ENCODE measurements at places on chromosomes 12 and 14.

DNA sequence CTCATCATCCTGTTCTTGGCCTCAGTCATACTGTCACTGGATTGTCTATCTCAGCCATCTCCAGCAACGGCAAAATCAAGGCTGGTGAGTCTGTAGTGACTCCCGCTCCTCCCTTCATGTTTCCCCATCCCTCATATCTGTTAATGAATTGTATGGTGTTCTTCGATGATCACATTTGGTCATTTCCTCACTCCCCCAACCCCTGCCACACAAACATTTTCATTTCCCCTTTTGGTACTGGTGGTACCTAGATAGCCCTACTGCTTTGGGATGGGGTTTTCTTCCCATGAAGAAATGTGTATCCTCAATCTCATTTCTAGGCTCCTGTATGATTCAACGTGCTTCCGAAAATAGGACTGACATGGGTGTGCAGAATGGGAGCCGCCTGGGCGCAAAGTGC, 2.7 kb upstream of the KLHL33 start:
- no peak for DNase-seq

DNA sequence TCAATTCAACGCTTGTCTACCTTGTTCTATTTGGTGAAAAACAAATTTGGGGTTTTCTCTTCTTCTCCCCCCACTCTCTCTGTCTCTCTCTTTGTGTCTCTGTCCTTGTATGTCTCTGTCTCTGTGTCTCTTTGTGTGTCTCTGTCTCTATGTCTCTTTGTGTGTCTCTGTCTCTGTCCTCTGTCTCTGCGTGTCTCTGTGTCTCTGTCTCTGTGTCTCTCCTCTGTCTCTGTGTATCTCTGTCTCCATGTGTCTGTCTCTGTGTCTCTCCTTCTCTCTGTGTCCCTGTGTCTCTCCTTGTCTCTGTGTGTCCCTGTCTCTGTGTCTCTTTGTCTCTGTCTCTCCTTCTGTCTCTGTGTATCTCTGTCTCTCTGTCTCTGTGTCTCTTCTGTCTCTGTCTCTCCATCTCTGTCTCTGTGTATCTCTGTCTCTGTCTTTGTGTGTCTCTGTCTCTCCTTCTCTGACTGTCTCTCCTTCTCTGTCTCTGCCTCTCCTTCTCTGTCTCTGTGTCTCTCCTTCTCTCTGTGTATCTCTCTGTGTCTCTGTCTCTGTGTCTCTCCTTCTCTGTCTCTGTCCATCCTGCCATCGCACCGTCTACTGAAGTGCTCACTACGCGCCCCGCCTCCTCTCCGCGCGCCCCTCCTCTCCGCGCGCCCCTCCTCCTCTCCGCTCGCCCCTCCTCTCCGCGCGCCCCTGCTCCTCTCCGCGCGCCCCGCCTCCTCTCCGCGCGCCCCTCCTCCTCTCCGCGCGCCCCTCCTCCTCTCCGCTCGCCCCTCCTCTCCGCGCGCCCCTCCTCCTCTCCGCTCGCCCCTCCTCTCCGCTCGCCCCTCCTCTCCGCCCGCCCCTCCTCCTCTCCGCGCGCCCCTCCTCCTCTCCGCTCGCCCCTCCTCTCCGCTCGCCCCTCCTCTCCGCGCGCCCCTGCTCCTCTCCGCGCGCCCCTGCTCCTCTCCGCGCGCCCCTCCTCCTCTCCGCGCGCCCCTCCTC, 12.8 kb downstream of the LRCOL1 start:
- DNase-seq: no peak

DNA sequence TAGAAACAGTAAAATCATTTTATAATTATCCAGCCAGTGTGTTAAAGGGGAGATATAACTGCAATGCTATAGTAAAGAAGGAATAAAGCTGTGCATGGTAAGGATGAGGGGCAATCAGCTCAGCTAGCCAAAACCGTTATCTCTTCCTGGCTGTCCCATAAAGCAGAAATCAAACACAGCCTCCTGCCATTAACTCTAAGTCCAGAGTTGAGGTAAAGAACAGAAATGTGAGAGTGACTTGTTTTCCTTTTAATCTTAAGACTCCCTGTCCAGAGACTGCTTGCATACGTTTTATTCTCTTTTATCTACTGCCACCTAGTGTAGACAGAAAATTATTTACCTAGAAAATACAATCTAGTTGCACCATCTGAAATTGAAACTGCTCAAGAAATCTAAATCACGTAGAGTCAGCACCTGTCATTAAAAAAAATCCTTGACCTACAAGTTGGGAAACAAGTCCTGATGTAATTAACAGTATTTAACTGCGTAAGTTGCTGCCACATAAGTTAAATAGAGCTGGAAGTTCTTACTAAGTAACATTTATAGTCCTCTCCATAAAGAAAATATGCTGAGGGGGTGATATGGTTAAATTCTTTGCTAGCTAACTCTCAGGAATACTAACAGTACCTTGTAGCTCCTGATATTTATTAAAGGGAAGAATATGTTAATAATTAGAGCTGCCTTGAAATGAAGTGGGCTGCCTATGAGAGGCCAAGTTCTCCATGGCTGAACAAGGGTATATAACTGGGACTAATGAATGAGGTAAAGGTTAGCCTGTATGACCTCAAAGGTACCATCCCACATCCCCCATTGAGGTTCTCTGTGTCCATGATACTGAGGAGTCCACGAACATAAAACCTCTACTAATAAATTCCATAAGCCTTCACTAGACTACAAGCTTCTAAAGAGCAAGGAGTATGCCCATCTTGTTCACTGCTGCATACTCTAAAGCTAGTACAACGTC, 62.7 kb downstream of the GALNT4 start:
- no peak for DNase-seq

DNA sequence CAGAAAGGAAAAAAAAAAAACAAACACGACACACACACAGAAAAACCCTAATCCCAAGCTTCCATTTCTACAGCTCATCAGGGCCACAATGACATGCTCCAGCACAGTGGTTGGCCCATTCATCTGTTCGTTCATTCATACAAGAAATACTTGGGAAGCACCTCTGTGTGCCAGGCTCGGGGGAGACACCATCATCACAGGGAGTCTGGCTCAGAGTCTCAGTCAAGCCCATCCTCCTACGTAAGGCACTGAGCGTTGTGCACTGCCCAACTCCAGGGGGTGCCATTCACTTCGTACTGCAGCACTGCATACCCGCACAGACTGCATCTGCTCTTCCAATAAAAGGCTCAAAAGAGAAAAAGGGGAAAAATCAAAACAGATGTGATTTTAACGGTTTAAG, 15.3 kb downstream of the VPS37B start:
- no peak for DNase-seq

DNA sequence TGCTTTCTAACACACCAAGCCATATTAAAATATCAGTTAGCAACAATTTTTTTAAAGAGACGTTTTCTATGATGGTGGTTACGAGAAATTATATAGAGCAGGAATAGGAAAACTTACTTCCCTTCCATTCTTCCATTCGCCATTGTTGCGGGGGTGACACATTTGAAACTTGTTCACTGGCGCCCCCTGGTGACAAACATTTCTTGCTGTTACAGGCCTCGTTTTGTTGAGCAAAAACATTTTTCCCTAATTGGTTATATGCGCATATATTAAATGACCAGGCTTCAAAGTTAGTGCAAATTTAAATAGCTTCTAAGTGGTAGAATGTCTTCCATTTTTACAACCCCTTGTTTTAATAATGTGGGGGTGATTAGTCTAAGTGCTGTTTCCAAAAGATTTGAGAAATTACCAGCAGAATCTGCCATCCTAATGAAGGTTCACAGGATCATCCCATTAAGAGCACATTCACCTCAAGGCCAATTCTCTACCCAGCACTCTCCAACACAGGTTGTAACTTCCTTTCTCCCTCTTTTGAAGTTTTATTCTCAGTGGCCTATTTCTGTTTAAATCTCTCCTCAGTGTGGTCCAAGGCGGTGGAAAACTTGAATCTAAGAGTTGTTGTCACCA, 1124.7 kb downstream of the FLRT2 start:
- DNase-seq: no peak

DNA sequence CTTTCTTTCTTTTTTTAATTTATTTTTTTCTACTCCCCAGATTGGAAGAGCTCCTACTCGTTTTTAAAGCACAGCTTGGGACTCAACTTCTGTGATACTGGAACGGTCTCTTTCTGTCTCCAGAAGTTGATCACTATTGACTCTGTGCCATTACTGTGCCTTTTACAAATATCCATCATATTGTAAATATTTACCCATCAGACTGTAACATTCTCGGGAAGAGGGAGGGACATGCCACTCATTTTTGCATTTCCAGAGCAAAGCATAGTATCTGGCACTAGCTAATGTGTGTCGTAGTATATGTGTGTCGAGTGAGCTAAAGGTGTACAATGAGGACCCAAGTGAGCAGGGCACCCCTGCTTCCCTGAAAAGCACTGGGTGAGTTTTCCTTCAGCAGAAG, 24.0 kb upstream of the GSG1 start:
- DNase-seq: no peak

- no peak for DNase-seq
Observed at GRCh38 chr12:68560851-68561422, 49.8 kb upstream of the RAP1B start.

DNA sequence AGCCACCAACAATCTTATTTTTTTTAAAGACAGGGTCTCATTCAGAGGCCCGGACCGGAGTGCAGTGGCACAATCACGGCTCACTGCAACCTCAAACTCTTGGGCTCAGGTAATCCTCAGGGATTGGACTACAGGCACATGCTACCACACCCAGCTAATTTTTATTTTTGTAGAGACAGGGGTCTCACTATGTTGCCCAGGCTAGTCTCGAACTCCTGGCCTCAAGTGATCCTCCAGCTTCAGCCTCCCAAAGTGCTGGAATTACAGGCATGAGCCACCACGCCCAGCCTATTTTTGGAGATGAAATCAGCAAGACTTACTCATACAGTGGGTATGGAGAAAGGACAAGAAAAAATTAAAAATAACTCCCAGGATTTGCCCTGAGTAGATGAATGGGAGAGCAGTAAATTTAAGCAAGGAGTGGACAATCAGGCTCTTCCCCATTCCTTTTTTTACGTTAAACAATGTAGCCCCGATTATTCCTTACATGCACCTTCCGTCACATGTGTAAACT, 13.2 kb downstream of the FMNL3 start:
- no peak for DNase-seq

DNA sequence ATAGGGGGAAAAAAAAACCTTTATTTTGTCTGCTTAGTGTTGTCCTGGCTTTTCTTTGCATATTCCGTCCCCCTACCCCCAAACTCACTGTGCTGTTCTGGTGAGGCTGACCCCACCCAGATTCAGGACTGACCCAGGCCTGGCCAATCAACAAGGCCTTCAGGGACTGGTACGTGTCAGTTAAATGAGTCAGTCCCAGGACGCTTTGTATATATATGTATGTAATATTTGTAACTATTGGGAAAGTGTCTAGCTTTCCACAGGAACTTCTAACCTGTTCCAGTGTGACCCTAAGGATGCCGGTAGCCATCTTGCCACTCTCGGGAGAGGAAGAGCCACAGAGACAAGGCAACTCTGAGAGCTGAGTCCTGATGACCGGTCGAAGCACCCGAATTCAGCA, 107.4 kb downstream of the VCPKMT start:
- no peak for DNase-seq

- no peak for DNase-seq
Observed at GRCh38 chr12:94704452-94705306, 54.3 kb upstream of the TMCC3 start.

GRCh38 chr12:112308652-112309051, 73.6 kb downstream of the HECTD4 start:
- DNase-seq: no peak

DNA sequence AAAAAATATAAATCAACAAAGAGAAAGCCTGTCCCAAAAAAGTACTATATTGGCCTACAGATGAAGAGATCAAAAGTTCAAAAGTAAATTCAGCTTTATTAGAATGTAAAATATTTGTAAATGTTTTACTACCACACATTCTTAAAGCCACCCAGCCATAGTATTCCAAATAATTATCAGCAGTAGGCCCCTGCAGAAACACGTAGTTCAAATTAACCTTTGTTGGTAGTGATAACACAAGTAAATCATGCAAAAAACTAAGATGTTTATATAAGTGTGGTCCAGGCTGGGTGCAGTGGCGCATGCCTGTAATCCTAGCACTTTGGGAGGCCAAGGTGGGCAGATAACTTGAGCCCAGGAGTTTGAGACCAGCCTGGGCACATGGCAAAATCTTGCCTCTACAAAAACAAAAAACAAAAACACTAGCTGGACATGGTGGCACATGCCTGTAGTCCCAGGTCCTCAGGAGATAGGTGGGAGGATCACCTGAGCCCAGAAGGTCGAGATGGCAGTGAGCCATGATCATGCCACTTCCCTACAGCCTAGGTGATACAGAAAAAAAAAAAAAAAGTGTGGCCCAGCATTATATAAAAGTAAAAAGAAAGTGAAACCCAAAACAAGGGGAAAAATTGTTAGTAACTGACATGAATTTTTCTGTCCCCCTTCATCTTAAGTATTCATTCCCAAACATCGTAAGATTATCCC, 17.9 kb downstream of the SPTLC2 start:
- DNase-seq: no peak

DNA sequence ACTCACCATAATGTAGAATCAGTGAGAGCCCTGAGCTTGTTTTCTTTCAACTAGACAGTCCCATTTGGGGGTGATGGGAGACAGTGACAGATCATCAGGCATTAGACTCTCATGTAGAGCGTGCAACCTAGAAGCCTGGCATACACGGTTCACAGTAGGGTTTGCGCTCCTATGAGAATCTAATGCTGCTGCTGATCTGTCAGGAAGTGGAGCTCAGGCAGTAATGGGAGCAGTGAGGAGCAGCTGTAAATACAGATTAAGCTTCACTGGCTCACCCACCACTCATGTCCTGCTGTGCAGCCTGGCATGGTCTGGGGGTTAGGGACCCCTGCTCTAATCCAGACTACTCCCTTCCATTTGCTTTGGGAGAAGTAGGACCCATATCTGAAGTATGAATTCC, 55.6 kb downstream of the FNTB start:
- DNase-seq: no peak

- no peak for DNase-seq
Observed at GRCh38 chr12:114933428-114934160, 249.6 kb upstream of the TBX3 start.

DNA sequence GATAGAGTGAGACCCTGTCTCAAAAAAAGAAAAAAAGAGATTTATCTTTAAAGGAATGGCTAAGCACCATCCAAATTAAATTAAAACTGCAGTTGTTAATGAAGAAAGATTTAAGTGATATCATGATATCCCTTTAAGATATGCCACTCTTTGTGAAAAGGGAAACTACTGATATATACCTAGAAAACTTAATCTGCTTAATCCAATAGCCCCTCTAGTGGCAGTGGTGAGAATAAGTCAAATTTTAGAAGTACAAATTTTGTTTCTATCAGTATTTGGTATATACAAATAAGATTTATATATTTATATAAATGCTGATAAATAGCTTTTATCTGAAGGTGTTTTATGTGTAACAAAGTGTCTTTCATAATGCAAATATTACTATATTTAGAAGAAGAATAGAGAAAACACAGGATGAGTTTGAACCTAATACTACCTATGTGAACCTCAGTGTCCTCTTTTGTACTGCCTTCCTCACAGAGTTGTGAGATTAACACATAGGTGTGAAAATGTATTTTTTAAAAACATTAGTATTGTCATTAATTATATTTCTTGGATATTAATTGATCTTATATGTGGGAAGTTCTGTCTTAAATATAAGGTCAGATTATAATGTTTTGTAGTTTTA, 51.4 kb upstream of the GARIN2 start:
- no peak for DNase-seq

GRCh38 chr12:70955415-70955814, 34.9 kb upstream of the PTPRR start:
- DNase-seq: no peak

GRCh38 chr12:93740751-93741150, 63.6 kb downstream of the CRADD start:
- no peak for DNase-seq

- no peak for DNase-seq
Observed at GRCh38 chr14:26190646-26191045, 407.2 kb downstream of the NOVA1 start.

- no peak for DNase-seq
Observed at GRCh38 chr14:99732436-99733210, 48.5 kb downstream of the CYP46A1 start.
